Hematopoietic multipotent progenitor cell treated with erythropoietin and hydrocortisone succinate and interleukin-3 and kit ligand, for 6 days (in vitro differentiated cells): ENCODE measurements at places on chromosomes 3 and 15.

- no peak for DNase-seq
Observed at GRCh38 chr3:15331072-15331605, 1.2 kb downstream of the SH3BP5 start.

- DNase-seq: no peak
Observed at GRCh38 chr15:83612226-83612625, 41.7 kb upstream of the ADAMTSL3 start.

GRCh38 chr3:38707730-38708129 lies 58.2 kb upstream of the SCN5A start:
- DNase-seq: peak; percentile 52

- no peak for DNase-seq
Observed at GRCh38 chr3:124333931-124334640, 342.2 kb upstream of the ROPN1 start.

GRCh38 chr3:126377211-126377610 lies 17.5 kb upstream of the CFAP100 start:
- DNase-seq: no peak

DNA sequence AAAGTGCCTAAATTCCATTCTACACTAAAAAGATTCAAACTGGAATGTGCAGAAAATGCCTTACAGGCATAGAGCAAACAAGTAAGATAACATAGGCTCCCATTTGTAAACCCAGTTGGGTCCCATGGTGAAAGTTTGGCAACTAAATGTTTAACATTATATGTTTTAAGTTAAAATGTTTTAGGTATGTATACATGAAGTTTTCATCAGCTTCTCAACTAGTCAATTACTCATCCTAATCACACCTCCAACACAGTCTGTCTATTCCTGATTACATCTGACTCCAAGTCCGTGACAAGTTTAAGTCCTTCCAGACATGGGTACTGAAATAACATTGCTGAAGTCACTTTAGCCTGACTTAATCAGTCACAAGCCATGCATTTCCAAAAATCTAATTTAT lies 25.0 kb downstream of the MYLK start:
- DNase-seq: no peak

DNA sequence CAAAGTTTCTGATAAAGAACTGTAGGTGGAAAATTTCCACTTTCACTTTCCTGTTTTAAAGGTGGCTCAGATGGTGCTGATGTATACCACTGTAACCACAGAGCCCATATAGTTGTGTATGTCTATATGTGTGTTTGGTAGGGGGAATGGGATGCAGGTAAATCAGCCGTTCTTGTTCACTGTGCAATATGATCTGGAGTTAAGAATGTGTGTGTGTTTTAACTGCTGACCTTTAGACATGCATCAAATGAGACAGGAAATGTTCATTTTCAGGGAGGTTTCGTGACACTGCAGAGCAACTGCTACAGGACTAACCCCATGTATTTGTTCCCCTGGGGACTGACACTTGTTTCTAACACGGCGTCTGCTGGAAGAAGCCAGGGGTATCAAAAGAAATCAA lies 180.5 kb downstream of the TAFA4 start:
- DNase-seq: no peak

DNA sequence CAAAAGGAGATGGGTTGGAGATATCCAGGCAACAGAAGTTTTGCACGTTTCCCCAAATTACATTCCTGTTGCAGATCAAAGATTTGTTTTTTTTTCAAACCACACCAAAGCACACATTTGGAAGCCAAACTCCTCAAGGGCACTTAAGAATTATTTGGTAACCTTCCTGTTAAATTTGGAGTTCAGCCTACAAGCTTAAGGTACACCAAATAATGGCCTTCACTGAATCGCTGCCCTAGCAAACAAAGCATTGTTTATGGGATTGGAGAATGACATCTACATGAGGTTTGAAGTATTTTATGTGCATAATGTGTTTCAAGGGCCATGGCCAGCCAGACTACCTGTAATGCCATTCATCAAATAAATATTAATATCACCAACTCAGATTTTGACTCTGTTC lies 357.9 kb downstream of the RORA start:
- DNase-seq: no peak

DNA sequence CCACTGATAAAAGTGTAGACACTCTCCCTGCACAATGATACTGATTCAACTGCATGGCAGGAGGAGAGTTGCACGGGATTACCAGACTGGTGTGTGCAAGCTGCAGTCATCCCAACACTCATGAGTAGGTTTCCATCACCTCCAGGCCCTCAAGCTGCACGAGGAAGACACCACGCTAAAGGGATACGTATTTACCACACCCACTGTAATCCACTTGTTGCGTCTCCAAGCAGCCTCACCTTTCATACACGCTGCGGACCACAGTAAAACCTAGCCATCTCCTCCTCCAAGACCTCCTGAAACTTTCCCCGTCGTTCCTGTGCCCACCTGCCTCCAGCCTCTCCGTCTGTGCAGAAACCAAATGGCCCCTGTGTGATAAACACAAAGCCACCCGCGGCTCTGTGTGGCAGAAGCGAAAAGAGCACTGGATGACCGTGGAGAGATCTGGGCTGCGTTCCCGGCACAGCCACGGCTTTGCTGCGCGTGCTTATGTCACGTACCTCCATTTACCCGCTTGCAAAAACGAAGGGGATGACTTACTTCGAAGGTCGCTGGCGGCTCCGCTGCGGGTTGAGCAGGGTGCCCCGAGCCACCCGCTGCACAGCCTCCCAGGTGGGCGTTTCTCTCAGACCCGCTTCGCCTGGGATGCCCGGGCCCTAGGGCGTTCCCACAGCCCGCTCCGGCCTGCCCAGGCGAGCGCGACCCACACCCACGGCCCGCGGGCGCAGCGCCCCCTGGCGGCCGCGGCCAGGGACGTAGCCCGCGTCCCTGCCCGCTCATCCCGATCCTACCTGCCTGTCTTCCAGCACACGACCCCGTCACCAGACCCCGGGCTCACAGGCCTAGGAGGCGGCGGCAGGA lies 643 bp downstream of the ABCC5 start:
- peak; percentile 75 for DNase-seq

- no peak for DNase-seq
Observed at GRCh38 chr3:127404221-127405009, 116.6 kb upstream of the PRR20G start.

DNA sequence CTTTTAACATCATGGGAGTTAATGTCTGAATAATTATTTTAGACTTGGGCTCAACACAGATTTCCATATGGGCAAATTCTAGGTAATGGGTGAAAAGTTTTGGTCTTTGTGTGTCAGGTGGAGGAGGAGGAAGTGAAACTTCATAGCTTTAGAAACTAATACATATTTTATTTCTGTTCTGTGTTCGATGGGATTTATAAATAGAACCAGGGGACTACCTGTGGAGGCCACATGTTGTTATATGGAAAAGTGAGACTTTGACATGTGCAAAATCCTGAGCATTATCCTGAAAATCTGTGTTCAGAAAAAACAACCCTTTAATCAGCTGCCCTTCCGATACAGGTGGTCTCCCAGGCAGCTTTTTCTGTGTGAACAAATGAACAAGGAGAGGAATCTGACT lies 209.5 kb downstream of the SOX2 start:
- DNase-seq: no peak

DNA sequence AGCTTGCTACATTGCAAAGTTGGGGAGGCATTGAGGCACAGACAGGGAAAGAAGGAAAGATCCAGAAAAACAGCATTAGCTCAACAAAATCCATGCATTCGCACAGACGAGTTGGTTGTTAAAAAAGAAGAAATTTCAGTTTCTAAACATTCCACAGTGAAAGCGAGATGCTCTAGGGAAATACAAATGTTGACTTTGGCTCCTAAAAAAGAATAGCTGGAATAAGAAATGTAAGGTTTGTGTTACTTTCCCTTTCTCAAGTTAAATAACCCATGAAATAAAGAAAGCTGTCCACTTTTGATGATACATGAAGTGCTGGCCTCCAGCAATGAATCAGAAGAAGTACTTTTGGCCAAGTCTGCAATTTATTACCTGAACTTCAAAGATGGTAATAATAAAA lies 465.1 kb downstream of the ERC2 start:
- DNase-seq: no peak

- peak; percentile 51 for DNase-seq
Observed at GRCh38 chr15:90211440-90212143, 10.5 kb downstream of the SEMA4B start.
